Ecto neural progenitor cell (in vitro differentiated cells): ENCODE measurements at places on chromosomes 5 and 9.

DNA sequence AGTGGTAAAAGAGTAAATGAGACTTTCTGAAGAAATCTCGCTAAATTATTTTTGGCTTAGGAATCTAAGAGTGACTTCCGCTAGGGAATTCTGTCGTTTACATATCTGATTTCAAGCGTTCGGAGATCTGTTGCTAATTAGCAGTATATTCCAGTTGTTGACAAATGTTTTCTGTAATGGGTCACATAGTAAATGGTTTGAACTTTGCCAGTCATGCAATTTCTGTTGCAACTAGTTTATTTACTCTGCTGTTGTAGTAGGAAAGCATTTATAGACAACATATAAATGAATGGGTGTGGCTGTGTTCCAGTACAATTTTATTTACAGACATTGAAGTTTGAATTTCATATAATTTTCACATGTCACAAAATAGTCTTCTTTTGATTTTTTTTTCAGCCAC is 57.4 kb upstream of the JAK2 start:
- DNase-seq = no peak

GRCh38 chr5:172505845-172506244 is 51.5 kb upstream of the SH3PXD2B start:
- peak; percentile 15 for DNase-seq

GRCh38 chr9:6782981-6783380 is 25.2 kb downstream of the KDM4C start:
- DNase-seq = no peak

DNA sequence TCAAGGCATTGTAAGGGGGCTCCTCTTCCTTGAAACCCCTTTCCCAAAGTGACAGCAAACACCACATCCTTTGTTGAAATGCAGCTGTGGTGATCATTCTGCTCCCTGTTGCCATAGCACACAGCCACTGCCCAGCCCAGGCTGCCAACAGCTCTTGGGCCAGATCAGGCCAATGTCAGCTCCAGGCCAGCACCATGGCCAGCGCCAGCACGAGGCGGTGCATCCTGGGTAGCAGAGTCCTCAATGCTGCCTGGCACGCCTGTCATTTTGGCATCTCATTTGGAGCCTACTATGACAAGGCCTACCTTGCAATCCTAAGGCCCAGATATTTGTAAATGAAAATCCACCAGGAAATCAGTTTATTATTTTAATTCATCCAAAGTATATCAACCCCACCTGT is 390.6 kb downstream of the DNAH5 start:
- DNase-seq = peak; percentile 79

DNA sequence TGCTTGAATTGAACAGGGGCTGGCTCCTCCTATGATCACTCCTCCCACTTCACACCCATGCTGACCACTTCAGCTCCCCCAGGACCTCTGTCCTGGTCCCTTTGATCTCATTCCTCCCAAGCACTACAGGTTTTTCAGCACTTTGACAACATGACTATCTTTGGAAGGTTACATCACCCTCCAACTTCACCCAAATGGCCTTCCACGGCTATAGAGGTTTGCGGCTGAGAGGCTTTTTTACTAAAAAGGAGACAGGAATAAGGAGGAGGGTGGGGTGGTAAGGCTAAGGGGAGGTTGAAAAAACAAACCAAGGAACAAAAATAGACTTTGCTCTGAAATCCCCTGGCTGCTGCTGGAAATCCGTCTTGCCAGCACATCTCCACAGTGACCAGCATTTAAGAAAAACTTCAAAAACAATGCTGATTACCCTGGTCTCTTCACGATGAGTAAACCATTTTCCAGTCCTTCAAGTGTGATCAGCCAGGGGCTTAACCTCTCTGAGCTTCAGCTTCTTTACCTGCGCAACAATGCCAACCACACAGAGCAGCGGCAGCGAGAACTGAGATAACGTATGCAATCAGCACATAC is 102.7 kb downstream of the DPYSL3 start:
- no peak for DNase-seq

DNA sequence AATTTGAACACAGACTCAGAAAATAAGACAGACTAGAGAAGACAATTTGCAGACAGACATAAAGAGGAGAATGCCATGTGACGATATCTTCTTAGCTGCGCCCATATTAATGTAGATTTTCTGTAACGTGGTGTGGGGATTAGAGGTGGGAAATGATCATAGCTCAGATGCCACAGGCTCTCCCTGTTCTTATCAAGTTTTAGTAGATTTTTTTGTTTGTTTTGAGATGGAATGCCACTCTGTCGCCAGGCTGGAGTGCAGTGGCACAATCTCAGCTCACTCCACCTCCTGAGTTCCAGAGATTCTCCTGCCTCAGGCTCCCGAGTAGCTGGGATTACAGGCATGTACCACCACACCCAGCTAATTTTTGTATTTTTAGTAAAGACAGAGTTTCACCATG is 59.4 kb downstream of the VPS13A start:
- no peak for DNase-seq

GRCh38 chr9:90991953-90992352 is 190.3 kb downstream of the SYK start:
- no peak for DNase-seq

DNA sequence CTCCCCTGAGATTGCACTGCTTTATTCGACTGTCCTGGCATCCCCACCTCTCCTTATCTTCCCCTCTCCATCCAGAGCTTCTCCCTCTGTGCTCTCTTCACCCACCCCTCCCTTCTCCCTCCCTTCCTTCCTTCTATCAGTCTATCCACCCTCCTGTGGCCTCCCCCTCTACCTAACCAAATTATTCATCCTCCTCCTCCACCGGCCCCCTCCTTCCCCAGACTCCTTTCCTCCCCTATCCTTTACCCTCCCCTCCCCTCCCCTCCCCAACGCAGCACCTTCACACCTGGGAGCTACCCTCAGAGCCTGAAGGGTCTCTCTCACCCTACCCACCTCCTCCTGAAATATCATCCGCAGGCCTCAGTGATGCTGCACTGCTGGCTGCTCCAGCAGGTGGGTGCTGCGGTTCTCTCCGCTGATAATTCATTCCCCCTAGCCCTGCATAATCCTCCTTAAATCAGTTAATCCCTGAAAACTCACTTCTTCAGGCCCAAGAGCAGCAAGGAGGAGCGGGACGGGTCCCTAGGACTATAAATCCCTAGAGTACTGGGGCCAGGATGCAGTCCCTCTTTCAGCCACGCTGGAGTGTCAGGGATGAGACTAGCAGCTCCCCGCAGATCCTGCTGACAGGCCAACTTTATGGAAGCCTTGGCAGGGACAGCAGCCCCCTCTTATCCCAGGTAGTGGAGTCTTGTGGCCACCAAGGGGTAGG is 97.8 kb downstream of the PCDH1 start:
- no peak for DNase-seq

GRCh38 chr9:22274477-22274876 is 172.1 kb upstream of the DMRTA1 start:
- DNase-seq = no peak

DNA sequence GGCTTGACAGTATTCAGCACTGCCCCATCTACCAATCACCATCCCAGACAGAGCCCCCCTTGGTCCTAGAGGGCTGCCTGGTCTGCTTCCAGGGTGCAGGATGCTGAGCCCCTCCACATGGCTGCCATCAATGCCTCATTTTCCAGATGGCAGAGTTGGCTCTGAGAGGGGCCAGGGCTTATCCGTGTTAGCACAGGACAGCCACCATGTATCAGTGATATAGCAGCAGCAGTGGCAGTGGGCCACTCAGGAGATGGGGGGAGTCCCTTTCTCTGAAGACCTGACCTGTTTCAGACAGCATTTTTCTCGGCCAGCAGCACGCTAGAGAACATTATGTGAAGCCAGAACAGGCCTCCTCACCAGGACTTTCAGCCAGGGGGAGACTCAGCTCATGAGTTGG is 1.6 kb upstream of the SMIM32 start:
- DNase-seq = peak; percentile 29

GRCh38 chr5:141869514-141869913 is 8.7 kb downstream of the PCDH1 start:
- DNase-seq = no peak

DNA sequence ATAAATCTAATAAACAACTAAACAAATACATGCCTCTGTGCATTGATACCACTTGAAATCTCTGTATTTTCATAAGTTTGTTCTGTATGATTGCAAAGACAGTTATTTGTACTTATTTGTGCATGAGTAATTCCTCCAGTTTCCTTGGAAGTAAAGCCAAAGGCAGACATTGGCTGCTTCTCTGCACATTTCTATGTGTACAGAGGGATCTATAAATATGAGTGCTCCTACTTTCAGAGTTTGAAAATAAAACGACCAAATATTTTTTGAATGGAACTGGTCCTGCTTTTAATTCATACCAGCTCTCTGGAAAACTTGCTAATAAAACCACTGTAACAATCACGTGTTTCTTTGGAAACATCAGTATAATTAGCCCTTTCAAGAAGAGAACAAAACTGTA is 306.5 kb downstream of the MAN2A1 start:
- DNase-seq = no peak

DNA sequence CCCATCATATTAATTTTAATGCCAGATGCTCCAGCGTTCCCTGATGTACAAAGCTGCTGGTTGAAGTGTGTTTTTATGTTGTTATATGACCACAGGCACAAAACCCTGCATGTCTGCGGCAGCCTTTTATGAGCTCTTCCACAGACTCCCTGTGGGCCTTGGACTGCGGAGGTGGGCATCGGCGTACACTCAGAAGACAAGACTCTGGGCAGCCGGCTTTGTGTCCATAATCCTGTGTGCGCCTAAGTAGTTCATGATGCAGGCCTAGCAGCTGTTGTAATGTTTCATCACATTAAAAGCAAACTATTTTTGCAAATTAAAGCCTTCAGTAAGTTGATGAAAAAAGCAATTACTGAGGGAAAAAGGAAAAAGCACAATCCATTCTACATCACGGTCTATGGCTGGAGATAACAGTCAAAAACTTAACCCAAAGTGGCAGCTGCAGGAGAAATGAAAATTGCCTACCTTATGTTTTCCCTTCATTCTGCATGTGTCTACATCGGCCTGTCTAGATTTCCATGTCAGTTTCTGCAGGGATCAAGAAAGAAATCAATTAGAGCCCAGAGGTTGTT is 78.8 kb downstream of the SEMA6A start:
- no peak for DNase-seq

DNA sequence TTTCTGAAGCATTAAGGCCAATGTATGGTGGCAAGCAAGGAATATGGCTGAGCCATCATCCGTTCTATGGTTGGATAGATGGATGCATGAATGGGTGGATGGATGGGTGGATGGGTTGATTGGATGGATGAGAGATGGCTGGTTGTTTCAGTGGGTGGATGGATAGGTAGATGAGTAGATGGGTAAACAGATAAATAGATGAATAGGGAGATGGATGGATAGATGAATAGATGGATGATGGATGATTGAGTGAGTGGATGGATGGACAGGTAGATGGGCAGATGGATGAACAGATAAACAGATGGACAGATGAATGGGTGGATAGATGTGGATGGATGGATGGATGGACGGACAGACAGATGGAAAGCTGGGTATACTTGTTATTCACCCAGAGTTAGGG is 92.6 kb upstream of the ZNF618 start:
- DNase-seq = no peak

DNA sequence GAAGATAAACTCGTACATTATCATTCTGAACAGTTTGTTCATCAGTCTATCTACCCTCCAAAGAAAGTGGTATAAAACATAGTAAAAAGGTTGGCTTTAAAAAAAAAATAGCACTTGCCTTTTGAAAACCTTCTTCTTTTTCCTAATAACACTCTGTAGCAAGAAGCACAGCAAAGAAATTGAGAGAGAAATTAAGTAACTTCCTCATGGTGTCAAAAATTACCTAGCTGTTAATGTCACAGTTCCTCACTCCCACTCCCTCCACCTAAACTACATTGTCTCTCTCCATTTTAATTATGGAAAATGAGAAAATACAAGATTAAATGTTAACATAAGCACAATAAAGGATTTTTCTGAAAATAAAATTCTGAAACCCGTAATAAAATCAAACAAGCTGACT is 72.2 kb downstream of the CERT1 start:
- DNase-seq = no peak

DNA sequence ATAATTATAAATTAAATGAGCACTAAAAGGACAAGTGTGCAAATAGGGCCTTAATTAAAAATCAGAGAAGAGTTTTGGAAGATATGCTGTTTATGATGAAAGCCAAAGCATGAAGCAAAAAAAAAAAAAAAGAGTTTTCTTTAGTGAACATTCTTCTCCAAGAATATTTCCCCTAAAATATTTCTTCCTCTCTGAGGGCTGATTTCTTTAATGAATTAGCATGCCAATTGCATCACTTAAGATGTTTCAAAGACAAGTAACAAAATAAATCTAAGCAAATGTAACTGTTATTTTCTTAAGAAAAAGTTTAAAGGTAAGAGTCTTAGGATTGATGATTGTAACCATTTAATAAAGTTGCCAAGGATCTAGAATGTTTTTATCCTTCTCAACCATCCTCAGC is 81.6 kb upstream of the MPDZ start:
- DNase-seq = no peak

- DNase-seq = no peak
Observed at GRCh38 chr5:78983601-78984438, 1.3 kb downstream of the ARSB start.

DNA sequence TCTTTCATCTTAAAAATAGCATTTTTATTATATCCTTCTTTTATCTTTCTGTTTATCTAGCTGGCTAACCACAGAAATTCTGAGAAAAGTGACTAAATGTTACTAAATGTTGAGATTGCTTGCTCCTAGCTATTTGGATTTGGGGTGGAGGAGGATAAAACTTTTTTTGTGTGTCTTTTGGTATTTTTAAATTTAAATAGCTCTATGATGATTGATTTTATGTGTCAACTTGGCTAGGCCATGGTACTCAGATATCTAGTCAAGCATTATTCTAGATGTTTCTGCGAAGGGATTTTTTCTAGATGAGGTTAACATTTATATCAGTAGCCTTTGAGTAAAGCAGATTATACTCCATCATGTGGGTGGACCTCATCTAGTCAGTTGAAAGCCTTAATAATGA is 75.0 kb downstream of the GCNT1 start:
- DNase-seq = no peak

- no peak for DNase-seq
Observed at GRCh38 chr5:144156767-144157171, 13.7 kb downstream of the YIPF5 start.

- no peak for DNase-seq
Observed at GRCh38 chr9:77957652-77958051, 74.0 kb downstream of the GNAQ start.

GRCh38 chr9:71490810-71491209 is 277.5 kb downstream of the CEMIP2 start:
- no peak for DNase-seq

DNA sequence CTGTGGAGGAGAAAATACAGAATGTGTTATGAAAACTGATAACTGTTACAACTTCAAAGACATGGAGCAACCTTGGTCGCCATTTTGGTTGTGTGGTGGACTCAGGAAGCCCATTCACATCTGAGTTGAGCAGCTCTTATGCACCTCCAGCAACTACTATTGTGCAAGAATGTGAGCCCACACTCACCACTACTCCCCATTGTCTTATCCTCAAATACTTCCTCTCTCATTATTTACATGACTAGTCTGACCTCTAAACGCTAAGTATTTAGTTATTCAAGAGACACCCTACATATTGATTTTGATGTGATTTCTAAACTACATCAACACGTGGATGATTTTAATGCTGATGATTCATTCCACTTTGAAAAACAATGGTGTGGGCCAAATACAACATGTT is 516.6 kb upstream of the CLINT1 start:
- no peak for DNase-seq

- no peak for DNase-seq
Observed at GRCh38 chr5:1500411-1501091, 23.2 kb downstream of the LPCAT1 start.
